AG09319 (cell line): ENCODE measurements at places on chromosomes 12 and 14.

DNA sequence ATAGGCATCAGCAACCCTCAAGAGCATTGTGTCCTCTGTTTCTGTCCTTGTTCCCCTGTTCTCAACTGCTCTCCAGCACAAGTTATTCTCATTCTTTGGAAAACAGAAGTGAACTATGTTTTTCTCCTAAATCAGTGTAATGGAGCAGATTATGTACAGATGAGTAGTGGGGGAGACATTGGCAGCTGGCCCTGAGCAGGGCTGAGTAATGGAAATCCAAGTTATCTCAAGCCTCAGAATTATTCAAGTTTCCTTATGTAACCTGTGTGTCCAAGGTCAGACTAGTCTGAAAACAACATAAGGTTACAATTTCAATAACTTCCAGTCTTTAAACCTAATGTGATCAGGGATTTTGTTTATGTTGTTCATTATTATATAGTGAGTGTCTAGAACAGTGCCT, 116.1 kb upstream of the FUT8 start:
- no peak for DNase-seq

- no peak for DNase-seq
These were observed 68.0 kb downstream of the KIF26A start for GRCh38 chr14:104206281-104206904.

DNA sequence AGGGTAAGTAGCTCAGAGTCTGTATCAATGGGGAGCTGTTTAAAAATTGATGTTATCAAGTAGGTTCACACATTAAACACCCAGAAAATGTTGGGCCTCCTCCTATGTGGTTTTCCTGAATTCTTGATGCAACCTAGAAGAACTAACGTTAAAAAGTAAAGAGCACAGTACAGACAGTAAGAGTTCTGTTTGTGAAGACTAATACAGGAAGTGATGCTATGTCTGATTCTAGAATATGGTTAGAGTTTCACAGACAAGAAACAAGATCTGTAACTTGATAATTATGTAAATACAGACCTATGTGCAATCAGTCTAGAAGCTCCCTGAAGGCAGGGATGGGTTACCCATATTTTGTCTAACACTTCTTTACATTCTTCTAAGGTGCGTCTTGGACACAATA, 214.9 kb upstream of the BTG1 start:
- DNase-seq: no peak

- no peak for DNase-seq
These were observed 902 bp upstream of the CFL2 start for GRCh38 chr14:34715127-34715863.

DNA sequence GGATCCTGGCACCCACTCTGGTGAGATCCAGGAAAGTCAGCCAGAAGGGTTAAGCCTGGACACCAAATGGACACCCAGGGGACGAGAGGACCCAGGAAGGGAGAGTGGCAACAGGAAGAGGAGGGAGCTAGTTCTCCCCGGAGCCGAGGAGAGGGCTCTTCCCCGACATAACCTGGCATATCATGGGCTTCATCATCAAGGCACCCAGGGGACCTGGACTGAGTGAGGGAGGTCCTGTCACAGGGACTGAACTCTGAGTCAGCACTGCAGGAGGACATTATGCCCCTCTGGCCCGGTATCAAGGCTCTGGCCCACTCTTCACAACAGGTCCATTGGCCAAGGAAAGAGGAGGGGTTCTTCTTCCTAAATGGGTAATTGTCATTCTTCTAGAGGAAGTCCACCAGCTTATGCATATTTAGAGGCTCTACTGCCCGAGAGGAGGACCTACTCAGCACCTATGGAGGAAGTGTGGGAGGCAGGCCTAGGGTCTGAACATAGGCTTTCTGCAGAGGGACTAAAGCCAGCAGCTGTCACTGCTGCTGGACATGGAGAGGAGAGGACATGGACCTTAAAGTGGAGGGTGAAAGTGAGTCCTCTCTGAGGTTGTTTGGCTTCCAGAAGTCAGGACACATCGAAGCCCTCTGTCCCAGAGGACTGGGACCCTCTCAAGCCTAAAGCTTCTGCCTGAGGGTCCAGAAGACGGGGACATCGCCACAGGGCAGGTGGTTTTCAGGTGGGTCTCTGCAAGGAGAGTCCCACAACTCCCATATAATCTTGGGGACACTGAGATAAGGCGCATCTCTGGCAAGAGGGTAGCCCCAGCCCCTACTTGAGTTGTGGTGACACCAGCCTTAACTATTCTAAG, 18.6 kb downstream of the ISCA2 start:
- no peak for DNase-seq

DNA sequence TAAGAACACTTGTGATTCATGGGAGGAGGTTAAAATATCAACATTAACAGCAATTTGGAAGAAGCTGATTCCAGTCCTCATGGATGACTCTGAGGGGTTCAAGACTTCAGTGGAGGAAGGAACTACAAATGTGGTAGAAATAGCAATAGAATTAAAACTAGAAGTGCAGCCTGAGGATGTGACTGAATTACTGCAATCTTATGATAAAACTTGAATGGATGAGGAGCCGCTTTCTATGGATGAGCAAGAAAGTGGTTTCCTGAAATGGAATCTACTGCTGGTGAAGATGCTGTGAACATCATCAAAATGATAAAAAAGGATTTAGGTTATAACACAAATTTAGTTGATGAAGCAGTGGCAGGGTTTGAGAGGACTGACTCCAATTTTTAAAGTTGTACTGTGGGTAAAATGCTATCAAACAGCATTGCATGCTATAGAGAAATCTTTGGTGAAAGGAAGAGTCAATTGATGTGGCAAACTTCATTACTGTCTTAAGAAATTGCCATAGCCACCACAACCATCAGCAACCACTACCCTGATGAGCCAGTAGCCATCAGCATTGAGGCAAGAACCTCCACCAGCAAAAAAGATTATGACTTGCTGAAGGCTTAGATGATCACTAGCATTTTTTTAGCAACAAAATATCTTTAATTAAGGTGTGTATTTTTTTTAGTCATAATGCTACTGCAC, 25.9 kb upstream of the MTERF2 start:
- no peak for DNase-seq

DNA sequence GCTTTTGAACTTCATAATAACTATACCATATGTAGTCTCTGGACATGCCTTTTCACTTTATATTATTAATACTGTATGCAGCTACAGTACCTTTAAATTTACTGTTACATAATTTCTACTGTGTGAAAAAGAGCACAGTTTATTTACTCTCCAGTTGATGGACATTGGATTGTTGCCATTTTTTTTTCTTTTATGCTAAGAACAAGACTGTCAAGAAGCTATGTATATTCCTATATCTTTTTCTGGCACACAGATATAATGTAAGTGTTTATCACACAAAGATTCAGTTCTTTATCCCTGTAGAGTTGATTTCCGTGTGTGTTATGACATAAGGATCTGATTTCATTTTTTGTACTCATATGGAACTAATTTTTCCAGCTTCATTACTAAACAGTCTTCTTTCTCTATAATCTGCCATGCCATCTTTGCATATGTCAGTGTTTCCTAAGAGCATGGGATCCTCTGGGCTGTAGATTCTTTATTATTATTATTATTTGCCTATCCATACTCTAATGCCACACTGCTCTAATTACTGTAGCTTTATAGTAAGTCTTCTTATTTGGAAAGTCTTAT, 593.0 kb upstream of the ATP2B1 start:
- no peak for DNase-seq
